ENCODE measurements at places on chromosomes 3 and 15.
A peak's percentile ranks its signal among the peaks of the same experiment; 100 is the strongest.

- DNase-seq: no peak
Observed at GRCh38 chr3:46930166-46930944, 46.2 kb downstream of the CCDC12 start.

DNA sequence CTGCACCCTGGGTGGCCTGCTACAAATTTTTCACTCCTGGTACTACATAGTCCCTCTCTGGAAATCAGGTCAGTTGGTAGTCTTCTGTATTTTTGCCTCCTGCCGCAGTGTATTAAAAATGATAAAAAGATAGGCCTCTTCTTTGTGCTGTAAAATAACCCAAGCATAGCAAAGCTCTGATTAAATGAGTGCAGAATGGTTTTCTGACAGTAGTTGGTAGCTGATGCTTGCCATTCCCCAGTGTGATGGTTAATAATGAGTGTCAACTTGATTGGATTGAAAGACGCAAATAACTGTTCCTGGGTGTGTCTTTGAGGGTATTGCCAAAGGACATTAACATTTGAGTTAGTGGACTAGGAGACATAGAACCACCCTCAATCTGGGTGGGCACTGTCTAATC is 264.4 kb upstream of the ZNF717 start:
- no peak for DNase-seq

GRCh38 chr3:173510565-173510964 is 113.0 kb downstream of the NLGN1 start:
- no peak for DNase-seq

GRCh38 chr3:9852528-9852927 is 8.7 kb upstream of the RPUSD3 start:
- DNase-seq: no peak

DNA sequence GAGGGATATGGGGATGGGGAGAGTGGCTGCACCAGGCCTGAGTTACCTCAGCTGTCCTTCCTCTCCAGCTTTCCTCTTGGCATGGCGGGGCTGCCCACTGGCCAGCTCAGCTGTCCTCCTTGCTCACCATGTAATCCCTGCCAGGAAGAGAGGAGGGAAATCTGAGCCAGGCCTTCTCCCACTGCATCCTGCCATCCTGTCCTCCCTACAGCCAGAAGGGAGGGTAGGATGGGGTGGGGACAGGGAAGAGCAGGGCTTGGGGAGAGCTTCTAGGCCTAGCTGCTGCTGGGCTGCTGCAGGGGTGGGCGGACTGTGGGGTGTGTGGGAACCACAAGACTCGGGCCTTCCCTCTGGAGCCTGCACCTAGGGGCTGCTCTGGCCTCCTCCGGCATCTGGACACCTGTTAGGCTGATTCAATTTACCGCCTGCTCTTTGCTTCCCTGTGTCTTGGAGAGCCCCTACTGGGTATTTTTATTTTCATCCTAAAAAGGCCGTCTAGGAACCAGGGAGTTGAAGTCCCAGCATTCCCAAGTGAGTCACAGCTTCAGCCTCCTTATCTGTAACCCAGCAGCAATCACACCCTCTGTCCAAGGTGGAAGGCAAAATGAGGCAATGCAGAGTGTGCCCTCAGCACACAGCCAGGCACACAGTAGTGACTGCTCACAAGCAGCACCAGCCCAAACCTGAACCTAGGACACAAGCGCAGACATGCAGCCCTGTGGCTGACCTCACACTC is 13.1 kb upstream of the KY start:
- no peak for DNase-seq

DNA sequence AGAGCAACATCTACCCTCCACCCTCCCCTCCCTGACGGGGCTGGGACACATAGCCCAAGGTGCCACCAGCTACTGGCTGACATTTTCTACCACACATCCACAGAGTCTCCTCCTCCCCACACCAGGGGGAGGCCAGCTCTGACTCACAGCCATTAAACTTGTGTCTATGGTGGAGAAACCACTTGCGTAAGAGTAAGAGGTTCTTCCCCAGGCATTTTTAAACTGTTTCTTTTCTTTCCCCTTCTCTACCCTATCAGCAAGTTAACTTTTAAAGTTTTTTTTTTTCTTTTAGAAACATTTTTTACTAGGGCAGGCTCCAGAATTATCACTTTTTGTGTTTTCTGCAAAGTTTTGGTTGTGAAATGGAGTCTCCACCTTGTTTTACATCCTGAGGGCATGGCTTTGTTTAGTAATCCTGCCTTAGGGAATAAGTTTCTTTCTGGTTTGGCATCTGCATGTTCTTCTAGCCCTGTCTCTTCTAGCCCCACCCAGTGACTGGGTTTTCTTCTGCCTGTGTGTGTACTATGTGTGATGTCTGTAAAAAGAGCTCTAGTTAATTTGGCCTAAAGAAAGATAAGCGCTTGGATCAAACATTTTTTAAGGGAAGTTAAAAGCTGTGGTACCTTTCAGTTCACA is 148.8 kb upstream of the GADL1 start:
- DNase-seq: peak; percentile 91

DNA sequence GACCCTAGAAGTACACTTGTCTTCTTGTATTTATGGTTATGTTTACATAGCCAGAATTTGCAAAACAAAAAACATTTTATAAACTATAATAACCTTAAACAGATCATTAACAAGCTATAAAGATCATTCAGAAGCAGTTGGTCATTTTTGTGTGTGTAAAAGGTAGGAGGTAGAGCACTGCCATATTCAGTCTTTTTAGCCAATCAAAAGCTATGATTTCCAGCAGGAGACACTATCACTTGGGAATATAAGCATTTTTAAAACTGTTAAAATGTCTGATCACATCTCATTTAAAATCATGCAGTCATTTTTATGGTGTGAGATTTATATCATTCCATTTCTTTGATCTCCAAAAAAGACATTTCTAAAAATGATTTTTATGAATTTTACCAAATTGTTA is 42.6 kb upstream of the ATP2C1 start:
- DNase-seq: no peak

GRCh38 chr3:10702961-10703740 is 112.9 kb upstream of the SLC6A11 start:
- no peak for DNase-seq

DNA sequence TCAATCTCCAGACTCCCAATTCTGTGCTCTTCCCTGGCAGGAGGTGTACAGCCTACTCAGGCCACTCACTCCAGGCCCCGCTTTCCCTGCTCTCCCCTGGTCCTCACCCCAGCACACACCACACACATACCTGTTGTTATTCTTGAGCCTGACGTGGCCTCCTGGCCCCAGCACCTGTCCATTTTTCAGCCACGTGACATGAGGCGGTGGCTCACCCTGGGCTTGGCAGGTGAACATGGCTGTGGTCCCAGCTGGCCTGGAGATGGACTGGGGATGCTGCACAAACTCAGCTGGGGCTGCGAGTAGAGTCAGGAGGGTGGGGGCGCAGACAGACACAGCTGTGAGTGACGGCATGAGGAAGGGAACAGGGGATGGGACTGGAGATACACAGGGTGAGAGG is 27.3 kb downstream of the RNU5B-1 start:
- no peak for DNase-seq

GRCh38 chr3:86239946-86240345 is 751.0 kb downstream of the VGLL3 start:
- peak; percentile 5 for DNase-seq

DNA sequence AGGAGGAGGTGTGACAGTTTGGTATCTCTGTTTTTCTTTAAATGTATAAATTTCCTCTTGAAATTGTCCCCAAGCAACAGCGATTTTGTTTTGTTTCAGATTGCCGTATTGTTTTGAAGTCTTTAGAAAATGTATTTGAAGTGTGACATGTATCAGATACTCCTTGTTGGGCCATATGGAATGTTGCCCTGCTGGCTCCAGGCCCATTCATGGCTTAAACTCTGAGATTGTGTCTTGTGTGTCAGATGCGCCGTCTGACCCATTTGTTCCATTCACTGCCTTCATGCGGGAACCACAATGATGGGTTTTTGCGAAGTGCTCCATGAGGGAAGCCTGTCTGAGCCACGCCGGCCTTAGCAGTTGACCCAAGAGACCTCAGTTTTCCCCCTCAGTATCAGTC is 75.2 kb upstream of the ADAMTSL3 start:
- DNase-seq: no peak

DNA sequence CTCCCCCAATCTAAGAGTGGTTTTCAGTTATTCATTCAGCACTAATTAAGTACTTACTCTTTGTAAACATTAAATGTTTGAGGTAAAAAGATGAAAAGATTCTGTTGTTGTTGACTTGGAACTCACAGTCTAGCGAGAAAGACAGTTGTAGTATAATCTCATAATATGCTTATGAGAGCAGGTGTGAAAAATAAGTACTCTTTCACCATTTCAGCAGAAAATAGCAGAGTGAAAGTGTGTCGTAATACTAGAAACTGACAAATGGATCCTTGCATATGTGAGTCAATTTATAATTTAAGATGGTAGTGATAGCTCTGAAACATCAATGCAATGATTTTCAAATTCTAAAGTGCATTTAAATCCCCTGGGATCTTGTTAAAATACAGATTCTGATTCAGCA is 618.8 kb upstream of the CCDC54 start:
- DNase-seq: peak; percentile 10

DNA sequence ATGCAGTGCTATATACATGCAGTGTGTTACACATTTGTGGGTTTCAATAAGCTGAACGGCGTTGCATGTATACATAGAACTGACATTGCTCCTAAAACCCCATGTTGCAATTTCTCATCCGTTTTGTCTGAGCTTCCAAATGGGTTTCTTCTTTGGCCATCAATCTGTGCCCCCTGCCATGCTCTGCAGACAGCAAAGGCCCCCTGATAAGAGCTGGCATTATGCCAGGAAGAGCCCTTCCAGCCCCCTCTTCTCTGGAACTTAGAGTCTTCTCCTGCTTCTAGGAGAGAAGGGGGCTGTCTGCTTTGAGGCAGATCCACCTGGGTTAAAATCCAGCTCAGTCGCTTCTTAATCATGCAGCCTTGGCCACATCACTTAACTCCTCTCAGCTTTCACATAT is 254.0 kb downstream of the SLCO3A1 start:
- no peak for DNase-seq

DNA sequence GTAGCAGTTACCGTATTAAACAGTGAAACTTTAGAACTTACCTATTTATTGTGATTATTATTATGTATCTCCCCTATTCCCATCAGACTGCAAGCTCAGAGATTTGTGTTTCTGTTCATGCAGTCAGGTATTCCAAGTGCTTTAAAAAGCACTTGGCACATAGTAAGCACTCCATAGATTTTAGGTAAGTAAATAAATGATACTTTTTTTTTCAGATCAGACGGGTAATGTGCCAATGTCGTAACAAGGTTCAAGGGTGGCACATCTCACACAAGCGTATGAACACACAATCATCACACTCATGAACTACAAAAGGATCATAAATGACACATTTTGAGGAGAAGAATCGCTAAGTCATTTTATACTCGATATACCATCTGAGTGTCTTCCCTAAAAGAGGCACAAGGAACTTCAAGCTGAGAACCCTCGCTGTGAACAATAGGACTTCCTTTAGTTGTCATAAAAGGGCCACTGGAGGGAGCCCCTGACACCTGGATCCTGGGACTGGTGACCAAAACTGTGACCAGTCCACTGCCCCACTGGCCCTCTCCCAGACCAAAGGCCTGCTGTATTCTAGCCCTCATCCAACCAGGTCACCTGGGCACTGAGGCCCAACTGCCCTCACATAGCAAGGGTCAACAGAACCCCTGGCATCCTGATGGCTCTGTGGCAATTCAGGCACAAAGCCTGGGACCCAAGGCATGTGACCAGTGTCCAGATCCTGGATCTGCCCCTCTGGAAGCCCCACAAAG is 32.1 kb downstream of the KIF9 start:
- DNase-seq: peak; percentile 61

DNA sequence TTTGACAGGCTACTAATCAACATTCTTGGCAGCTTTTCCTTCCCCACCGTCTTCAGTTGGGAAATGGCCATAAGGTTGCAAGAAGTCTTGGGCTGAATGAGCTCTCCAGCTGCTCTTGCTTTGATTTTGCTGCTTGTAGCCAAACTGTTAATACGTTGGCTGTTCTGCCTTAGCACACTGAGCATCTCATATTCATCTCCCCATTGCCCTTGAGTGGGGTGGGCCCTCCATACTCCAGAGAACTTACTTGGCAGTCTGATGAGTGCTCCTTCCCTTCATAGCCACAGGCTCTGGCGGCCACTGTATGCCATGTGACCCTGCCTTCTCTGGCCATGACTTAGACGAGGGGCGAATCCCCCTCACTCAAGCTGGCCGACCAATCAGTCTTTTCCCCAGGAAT is 25.8 kb upstream of the PAQR5 start:
- DNase-seq: no peak

DNA sequence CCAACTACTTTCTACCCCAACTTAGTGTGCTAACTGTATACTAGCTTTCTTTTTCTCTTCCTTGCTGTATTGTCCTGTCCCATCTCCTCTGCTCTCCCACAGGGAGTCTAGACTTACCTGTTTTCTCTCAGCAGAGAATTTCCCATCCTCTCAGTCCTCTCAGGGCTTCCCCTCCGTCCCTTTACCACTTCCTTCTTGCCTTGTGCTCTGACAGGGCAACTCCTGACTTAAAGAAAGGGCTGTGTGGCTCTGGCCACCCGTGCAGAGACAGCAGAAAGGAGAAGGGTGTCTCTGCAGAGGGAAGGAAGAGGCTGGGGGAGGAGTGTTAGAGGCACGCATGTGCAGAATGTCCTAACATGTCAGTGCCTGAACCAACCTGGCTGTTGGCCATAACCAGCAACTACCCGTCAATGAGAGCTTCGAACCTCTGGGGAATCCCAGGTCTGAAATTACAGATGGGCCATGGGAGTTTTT is at the start of gene GCSAM:
Gene GCSAM, minus strand, starts transcription at position 274 of the 474 bp plus-strand sequence. Its CDS starts 128 bp downstream, at position 146.
- DNase-seq: peak; percentile 80

GRCh38 chr15:58313304-58313703 is 118.5 kb upstream of the LIPC start:
- DNase-seq: no peak

DNA sequence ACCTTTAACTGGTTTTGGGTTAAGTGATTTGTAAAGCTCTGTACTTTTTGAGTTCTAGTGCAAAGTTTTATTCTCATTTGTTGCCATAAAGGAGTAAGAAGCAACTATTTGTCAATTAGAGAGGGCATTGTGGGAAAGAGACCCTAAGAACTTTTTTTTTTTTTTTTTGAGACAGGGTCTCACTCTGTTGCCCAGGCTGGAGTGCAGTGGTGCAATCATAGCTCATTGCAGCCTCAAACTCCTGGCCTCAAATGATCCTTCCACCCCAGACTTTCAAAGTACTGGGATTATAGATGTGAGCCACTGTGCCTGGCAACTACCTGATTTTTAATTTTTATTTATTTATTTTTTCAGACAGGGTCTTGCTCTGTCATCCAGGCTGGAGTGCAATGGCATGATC is 4.9 kb downstream of the CHP1 start:
- no peak for DNase-seq

GRCh38 chr3:23805210-23805632 is 534 bp upstream of the UBE2E1 start:
- no peak for DNase-seq

DNA sequence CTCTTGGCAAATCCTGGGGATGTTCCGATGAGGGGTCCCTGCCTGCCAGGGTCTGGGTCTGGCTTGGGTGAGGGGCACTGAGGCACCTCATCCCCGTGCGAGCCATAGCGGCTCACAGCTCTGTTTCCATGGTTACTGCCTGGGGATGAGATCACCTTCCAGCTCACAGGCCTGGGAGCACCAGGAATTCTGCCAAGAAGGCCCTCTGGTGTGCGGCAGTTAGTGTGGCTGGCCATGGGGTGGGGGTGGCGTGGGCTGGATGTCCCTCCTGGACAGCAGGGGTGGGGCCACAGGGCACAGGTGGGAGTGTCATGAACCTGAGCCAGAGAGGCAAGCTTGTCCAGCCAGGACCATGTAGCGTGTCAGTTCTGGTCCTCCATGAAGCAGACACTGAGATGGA is 22.1 kb upstream of the PRR23E start:
- peak; percentile 42 for DNase-seq

- DNase-seq: no peak
Observed at GRCh38 chr3:46664971-46665762, 28.3 kb downstream of the ALS2CL start.

GRCh38 chr3:63920001-63920400 is 7.8 kb upstream of the SCAANT1 start:
- no peak for DNase-seq

Measured in MCF 10A (cell line).